ENCODE measurements at places on chromosomes 4 and X.
A peak's percentile ranks its signal among the peaks of the same experiment; 100 is the strongest.

DNA sequence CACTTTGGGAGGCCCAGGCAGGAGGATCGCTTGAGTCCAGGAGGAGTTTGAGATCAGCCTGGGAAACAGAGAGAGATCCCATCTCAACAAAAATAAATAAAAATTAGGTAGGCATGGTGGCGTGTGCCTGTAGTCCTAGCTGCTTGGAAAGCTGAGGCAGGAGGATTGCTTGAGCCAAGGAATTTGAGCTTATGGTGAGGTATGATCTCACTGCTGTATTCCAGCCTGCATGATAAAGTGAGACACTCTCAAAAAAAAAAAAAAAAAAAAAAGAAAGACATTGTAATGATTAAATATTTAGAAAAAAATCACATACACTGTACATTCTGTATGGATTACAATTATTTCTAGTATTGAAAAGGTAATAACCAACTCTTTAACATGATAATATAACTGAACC is 87.1 kb downstream of the SLIT2 start:
- no peak for DNase-seq

DNA sequence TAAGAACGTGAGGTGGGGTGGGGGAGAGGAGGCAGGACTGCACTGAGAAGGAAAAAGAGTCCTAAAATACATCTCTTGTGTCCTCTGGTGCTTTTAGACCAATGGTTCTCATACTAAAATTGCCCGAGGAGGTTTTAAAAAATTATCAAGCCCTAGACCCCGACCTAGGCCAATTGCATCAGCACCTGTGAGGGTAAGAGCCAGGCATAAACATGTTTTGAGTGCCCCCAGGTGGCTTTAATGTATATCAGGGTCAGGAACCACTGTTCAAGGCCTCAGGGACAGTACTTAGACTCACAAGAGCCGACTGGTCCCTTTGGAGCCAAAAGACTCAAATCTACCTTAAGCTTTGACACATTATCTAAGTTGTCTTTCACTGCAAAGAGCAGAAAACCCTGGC is 37.5 kb upstream of the TMEM150C start:
- DNase-seq, result peak; percentile 32

DNA sequence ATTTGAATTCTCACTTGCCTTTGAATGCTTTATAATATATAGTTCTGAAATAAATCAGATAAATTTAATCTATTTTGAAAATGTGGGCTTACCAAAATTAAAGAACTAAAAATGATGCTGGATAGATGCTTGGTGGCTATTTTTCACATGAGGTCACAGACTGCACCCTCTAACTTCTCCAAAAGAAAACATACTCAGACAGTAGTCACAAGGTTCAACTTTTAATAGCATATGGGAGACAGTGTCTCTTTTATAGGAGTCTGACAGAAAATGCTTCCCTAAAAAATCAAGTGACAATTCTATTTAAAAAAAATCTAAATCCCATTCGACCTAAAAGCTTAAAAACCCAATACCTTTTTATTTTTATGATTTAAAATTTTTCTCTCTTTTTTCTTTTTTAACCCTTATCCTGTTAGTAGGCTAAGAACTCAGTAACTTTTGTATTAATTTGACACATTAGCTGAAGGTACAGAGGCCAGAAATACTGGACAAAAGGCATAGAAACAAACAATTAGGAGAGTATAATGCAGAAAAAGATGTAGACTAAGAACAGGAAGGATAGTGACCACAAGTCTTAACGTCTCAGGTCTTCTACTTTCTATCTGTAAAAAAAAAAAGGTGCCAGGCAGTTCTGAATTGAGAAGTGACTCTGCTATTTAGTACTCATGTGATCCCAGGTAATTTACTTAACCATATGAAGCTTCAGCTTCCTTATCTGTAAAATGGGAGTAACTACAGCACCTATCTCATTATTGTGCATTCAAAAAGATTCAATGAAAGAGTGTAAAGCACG is 7.6 kb downstream of the TIGD4 start:
- DNase-seq, result no peak

DNA sequence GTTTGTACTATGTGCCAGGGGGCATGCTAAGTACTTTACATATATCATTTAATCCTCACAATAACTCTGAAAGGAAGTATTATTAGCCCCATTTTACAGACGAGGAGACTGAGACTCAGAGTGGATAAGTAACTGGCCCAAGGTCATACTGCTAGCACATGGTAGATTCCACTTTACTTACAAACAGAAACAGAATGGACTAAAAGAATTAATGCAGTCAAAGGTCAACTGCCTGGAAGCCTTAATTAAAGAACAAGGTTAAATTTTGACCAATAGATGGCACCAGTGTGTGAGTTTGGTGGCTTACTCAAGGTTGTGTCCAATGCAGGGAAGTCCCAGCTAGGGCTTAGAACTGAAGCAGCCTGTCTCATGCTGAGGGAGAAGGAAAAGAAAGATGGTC is 4.7 kb downstream of the RIPPLY1 start:
- DNase-seq, result peak; percentile 41

- DNase-seq, result no peak
Observed at GRCh38 chr4:82718162-82718940, 80.2 kb downstream of the SCD5 start.

DNA sequence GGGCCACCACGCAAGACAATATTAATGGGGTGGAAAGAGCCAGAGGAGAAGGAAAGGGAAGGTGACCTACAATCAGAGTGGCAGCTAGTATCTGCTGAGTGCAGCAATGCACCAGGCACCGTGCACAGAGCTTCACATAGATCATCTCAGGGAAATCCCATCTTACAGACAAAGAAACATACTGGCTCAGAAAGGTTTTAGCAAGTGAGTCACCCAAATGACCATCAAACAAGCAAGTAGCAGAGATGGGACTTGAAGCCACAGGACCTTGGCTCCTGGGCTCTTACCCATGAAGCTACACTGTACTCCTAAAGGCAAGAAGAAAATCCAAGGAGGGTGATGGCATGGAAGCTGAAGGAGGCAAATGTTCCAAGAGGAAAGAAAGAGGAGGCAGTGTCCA is 6.8 kb downstream of the ANXA5 start:
- DNase-seq, result no peak

GRCh38 chrX:30301963-30302362 is 7.2 kb downstream of the NR0B1 start:
- no peak for DNase-seq

DNA sequence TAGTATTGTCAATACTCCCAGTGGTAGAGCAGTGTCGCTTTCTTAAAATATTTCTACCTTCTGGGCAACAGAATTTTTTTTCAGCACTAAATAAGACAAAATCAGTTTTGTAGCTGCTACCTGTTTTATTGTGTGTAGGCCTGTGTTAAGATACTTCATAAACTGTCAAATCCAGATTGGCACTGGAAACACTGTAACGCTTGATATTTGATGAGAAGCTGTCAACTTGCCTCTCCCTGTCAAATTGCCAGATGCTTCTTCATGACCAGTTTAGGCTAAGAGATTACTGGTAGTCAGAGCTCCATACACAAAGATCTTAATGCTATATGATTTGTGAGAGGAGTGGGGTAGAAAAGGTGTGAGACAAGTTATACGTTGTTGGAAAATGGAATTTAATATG is 17.3 kb downstream of the TRAM1L1 start:
- no peak for DNase-seq

- no peak for DNase-seq
Observed at GRCh38 chrX:145848857-145849256, 31.2 kb downstream of the SLITRK2 start.

GRCh38 chr4:144384408-144384807 is 243.9 kb upstream of the GYPA start:
- DNase-seq, result no peak

- no peak for DNase-seq
Observed at GRCh38 chr4:16585053-16585452, 313.4 kb downstream of the LDB2 start.

DNA sequence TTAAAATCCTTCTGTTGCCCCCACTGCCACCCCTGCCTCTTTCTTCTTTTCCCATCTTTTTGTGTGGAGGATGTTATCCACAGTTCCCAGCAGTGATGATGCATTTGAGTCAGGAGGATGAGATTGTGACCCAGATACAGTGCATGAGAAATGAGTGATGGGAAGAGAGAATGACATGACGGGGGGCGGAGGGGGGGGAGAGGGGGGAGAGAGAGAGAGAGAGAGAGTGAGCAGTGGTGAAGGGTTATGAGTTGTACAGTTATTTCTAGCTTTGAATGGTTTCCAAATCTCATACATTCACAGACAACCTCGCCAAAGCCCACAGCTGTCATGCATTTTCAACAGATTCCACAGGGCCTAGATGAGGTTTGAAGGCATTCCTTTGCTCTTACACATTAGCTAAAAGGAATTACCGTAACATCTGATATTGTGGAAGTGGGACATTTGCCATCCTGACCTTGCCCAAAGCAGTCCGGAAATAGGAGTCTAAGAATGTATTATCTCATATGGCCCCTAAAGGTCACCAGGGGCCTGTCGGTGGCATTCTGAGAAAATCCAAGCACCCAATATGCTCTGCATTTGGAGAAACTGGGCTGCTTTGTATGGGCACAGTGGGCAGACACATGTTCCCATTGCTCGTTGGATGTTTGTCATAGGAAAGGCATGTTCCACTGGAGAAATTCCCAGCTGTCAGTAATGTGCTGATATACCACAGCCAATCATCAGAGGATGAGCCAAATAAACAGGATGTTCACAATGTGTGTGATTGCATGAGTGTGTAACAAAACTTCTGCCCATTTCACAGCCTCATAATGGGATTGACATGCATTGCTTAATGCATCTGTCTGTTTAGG is 435.8 kb downstream of the SPRY1 start:
- no peak for DNase-seq

DNA sequence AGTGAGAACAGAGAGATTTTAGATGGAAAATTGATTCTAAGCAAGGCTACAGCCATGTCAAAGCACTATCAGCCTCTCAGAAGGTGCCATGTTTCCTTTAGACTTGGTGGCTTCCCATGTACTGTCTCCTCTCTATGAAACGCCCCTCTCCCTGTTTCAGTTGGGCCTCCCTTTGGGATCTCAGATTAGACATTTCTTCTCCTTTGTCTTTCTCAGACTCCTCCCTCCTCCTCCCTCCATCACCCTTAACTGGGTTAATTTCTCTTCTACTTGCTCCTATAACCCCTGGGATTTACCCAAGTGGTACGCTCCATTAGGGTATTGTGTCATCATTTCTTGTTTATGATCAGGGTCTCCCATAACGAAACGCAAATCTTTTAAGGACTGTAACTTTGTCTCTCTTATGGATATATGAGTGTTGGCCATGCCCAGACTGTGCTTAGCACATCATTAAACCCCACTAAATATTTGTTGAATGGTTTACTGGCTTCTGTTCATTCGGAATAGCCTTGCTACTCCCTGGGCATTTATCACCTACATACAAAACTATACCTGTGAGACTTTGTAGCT is 106.8 kb downstream of the FAM9B start:
- DNase-seq, result no peak

- no peak for DNase-seq
Observed at GRCh38 chr4:99091216-99091575, 2.6 kb upstream of the ADH5 start.

GRCh38 chr4:1792832-1793495 is at the start of gene FGFR3:
TSS of gene FGFR3 (plus strand) at chr4:1793293. CDS start at chr4:1793935, 642 bp downstream.
- peak; percentile 37 for DNase-seq

- no peak for DNase-seq
Observed at GRCh38 chr4:3781193-3781886, 15.2 kb downstream of the ADRA2C start.

GRCh38 chr4:80840396-80840795 is 190.1 kb upstream of the BMP3 start:
- no peak for DNase-seq

GRCh38 chr4:183989461-183989860 is 84.4 kb downstream of the STOX2 start:
- DNase-seq, result no peak

- DNase-seq, result no peak
Observed at GRCh38 chrX:47446971-47447370, 36.1 kb downstream of the ZNF41 start.

GRCh38 chrX:1221296-1221845 is 8.9 kb upstream of the CRLF2 start:
- no peak for DNase-seq

DNA sequence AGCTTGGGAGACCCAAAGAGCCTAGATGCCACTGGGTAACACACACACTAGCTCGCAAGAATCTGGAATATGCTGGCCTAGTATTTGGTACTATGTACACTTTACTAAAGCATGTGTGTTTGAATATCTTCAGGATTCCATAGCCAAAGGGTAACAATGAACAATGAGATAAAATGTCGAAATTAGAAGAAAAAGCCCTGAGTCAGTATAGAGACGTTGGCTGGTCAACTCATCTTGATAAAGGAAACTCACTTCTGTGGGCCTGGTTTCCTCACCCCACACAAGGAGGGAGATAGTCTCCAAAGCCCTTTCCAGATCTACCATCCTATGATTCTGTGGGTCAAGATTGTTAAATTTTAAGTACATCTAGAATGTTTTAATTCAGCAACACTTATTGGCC is 6.9 kb downstream of the ZDHHC9 start:
- DNase-seq, result no peak

DNA sequence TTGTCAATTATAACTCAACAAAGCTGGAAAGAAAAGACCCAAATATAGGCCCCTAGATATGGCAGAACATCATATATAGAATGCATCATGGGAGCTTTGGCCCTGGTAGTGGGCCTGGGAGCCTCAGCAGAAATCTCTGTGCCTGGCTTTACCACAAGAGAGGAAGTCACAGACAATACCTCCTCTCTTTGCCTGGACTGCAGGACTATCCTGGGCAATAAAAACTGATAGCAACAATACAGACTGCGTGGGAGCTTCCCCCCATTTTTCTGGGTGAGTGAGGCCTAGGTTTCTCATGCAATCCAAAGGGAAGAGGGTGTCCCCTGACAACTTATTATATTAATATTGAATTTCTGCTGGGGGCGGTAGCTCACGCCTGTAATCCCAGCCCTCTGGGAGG is 64.0 kb upstream of the NFKB1 start:
- DNase-seq, result no peak

GRCh38 chrX:106999002-106999975 is 723 bp downstream of the MORC4 start:
- DNase-seq, result peak; percentile 46

DNA sequence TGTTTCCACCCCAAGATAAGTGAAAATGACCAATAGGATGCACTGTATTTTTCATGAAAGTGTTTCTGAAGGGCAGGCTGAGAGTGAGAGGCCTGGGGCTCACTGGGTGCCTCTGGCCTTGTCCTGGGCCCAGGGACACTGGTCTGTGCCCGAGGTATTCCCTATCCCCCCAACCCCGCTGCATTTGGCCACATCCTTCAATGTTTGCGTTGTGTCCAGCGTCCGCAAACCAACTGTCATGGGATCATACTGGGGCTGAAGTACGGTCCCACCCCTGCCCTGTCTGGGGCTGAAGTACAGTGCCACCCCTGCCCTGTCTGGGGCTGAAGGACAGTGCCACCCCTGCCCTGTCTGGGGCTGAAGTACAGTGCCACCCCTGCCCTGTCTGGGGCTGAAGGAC is 22.0 kb upstream of the MSANTD1 start:
- DNase-seq, result no peak
